ENCODE measurements at places on chromosomes 2 and 18.

DNA sequence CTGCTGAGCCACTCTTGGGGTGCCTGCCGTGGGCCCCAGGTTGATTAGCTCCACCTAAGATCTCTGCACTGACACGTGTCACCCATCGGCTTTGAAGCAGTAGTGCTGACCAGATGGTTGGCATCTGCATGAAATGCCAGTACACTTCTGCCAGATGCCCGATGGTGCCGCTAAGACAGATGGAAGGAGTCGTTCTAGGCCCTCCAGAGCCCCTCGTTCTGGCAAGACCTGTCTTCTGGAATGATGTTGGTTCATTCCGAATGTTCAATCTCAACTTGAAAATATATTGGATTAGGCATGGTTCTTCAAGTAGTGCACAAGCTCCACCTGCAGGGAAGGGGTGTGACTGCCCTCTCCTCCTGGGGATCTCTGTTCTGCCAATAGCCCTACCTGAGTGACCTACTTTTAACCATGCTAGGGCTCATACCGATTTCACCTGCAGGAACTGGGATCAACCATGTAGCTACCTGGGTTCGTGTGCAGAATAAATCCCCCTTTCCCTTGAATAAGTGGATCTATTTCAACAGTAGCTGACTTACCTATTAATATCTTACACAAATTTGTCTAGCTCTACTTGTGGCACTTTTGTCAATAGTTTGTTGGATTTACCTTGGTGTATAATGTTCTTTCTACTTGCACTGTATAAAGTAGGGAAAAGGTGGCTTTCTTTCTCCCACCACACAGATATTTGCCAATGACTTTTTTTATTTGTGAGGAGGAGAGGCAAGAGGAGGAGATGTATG is 342.6 kb downstream of the CTNNA2 start:
- DNase-seq: peak; percentile 28

DNA sequence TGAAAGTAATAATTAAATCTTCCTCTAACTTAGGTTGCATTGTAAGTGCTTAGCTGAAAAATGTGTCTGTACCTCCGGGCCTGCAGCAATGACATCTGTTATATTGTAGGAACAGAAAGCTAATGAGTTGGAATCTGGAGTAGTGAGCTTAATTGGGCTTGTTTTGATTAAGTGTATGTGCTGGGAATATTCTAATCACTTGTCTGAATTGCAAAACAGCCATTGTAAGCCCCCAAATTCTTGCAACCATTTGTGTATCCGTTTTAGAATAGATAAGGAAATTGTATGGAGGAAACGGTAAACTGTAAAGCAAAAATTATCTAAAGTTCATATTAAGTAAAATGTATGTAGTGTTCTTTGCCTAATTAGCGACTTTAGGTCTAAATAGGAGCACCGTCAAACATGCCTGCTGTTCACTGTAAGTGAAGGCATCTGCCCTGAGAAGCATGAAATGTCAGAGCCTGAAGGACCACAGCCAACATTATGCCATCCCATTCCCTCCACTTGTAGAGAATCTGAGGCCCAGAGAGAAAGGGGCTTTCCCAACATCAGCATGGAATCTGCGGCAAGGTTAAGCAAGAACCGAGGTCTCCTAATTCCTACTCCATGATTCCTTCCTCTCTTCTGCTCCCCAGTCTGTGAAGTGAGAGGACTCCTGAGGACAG is 466.4 kb downstream of the TDRD15 start:
- no peak for DNase-seq

- DNase-seq: no peak
Observed at GRCh38 chr2:145864501-145864900, 1344.6 kb upstream of the ZEB2 start.

DNA sequence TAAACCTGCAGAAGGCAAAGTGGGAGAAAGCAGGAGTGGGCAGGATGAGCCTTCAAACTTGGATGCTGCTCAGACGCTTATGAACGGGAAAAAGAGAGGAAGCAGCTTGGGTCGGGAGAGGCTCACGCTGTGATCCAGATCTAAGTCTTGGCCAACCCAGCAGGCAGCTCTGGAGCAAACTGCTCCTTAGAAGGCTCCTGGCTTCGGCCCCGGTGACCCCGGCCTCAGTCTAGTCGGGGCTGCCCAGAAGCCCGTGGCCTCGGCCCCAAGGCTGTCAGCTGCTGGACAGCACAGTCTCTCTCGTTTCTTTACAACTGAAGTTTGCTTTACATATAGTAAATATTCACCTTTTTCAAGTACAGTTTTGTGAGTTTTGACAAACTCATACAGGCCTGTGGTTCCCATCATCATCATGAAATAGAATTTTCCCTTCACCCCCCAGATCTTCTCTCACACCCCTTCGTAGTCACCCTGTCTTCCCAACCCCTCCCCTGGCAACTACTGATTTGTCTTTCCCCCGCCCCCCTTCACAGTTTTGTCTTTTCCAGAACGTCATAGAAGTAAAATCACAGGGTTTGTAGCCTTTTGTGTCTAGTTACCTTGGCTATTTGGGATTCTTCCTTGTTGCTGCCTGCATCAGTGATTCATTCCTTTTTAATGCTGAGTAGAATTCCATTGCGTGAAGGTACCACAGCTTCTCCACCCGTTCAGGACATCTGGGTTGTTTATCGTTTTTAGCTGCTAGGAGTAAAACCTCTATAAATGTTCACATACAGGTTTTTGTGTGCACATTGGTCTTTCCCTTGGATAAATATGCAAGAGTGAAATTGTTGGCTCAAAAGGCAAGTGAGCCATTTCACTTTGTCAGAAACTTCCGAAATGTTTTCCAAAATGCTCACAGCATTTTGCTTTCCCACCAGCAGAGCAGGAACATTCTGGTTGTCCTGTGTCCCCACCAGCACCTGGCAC is 35.1 kb downstream of the MYO7B start:
- peak; percentile 28 for DNase-seq

DNA sequence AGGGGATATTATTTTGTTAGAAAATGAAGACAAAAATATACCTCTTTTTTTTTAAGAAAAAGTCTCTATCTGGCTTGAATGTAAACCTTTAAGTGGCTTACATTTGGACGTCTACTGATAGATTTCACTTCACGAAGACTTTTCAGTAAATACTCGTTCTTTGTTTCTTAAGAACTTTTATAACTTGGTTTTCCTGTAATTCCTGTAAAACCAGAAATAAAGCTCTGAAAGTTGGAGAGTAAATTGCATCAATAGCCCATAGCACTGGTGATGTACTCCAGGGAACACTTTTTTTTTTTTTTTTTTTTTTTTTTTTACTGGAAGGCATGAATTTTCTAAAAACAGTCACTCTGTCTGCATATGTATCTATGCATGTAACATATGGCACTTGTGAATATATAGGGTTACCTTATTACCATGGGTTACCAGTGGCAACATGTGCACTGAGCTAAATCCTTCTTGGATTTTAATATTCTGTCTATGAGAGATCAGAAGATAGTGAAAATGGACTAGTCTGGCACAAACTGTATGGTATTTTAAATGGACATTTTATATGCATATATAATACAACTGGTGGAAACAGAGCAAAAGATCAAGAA is 309.2 kb upstream of the TCF4 start:
- DNase-seq: no peak

DNA sequence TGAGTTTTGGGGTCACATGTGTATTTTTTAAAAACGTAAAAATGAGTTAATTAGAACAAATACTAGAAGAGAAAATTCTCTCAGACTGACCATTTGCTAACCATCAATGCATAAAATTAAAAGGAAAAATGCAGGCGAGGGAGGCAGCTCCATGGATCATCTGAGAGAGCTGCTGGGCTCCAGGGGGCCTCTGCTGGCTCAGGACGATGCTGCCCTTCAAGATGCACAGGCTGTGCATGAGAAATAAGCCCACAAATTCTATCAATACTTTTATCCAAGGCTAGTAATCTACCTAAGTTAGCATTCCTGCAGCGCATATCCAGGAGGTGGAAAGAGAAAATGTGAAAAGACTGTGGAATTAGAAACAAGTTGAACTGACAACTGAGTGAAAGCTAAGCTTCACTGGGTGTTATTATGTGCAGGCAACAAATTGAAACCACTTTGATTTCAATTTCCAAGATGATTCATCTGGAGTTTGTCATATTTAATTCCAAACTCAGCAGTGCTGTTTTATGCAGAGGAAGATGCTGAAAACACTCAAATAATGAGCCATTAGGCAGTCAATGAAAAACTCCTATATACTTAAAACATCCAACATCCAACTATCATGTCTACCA is 261.1 kb downstream of the NBAS start:
- no peak for DNase-seq

GRCh38 chr18:75464356-75464755 is 36.9 kb upstream of the SMIM21 start:
- DNase-seq: no peak

DNA sequence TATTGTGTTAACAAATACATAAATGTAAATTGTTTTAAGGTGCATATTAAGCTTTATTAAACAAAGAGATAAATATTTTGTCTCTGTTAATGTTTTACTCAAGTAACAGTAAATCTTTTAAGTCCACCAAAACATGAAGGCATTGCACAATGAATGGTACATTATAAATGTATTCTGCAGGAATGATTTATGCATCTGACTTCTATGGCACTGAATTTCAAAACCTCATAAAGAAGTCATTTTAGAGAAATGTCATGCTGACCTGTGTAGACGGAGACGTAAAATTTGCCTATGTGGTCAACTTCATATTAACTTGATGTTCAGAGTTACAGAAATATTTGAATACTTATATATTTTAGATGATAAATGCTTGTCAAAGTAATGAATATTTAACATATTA is 194.7 kb downstream of the BABAM2 start:
- no peak for DNase-seq

DNA sequence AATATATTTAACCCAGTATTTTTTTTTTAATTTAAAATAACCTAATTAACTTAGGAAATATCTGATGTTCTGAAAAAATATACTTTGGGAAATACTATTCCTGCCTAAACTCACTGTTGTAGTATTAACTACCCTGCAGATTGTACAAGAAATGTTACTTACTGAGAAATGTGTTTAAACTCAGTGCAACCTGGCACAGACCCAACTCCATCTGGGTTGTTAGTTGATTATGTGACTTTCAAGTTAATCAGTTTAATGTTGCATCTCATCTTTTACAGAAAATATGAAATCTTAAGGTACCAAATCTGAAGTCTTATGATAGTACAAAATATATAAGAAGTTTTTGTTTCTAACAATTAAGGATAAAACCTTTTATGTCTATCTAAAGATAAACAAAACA is 27.3 kb downstream of the VAPA start:
- no peak for DNase-seq

GRCh38 chr18:48771641-48772375 is 179.0 kb downstream of the SMAD7 start:
- peak; percentile 17 for DNase-seq

DNA sequence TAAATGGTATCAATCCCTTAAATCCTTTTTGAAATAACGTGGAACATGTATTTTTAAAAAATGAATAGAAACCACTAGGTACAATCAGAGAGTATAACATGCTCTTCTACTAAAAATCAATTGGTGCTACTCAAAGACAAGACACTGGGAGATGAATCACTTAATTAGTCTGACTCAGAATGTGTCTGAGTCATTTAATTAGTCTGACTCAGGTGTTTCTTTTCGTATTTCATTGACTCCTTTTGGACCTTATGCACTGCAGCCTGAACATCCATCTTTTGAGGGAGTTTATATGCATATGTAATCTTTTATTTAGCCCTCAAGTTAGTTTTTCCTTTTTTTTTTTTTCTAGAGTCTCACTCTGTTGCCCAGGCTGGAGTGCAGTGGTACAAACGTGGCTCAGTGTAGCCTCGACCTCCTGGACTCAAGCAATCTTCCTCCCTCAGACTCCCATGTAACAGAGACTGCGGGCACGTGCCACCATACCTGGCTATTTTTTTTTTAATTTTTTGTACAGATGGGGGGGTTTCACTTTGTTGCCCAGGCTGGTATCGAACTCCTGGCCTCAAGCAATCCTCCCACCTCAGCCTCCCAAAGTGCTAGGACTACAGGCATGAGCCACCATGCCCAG is 26.5 kb downstream of the PPP4R3B start:
- DNase-seq: peak; percentile 74

DNA sequence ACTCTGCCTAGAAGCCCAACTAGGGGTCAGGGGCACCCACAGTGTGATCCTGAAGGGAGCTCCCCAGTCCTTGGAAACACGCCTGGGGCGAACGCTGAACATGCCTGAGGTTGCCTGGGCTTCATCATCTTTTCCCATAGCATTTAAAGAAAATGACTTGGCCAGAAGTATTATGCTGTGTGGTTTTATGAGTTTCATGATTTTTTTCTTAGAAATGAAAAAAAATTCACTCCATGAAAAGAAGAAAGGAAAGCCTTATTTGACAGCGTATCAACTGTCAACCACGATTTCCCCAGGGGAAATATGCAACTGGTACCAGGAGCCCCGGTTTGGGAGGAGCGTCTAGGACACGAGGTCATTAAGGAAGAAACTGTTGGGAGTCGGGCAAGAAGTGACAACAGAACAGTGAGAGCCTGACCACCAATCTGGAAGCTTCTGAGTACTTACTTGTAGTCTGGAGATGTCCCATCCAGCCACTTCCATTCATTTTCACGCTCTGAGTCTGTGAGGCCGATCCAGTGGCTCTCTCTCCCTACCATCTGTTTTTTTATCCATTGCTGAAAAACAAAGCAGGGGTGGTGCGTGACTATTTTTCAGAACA is 63.5 kb upstream of the THOC1 start:
- no peak for DNase-seq

DNA sequence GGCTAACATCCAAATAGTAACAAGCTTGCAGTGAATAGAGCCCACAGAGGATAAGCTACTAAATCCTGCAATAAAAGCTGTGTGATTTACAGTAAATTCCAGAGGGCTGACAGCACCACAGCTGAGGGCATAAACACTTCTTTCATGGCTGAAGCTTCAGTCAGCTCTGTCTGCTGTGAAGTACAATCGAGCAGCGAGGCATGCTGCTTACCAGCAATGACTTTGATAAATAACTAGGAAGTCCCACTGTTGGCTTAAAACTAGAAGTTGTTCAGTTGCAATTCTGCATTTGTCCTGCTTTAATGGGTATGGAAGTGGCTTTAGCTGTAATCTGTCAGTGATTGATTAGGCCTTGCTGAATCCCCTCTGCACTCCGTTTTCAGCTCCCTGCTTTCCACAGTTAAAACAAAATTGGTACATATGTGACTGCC is 65.2 kb upstream of the FIGN start:
- peak; percentile 73 for DNase-seq

- DNase-seq: no peak
Observed at GRCh38 chr18:7609617-7610016, 42.5 kb downstream of the PTPRM start.

DNA sequence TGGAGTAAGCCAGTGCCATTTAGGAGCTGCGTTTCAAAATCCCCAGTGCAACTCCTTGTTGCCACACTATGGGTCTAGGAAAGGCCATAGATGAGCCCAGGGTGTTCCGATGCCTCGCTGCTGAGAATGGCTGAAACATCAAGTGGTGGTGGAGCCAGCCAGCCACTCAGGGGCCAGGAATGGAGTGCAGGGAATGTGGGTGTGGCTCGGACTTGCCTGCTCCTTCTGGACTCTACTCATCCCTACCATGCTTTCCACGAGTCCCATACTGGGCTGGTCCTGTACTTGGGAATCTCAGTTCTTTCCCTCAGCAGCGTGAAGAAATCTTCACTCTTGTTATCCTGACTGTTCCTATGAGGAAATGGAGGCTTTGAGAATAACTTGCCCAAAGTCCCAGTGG is 143.5 kb downstream of the INSIG2 start:
- DNase-seq: no peak
